ENCODE measurements at places on chromosomes 4 and X. TPM values are rescaled to one million over a fixed set of nuclear protein-coding genes. Genes with fewer than 3 reads are reported as not detected.

RELL1 gene
- 44.9 TPM for total RNA-seq

VEGFD gene
- 0.10 TPM for total RNA-seq

PPAT gene
- 22.7 TPM for total RNA-seq

SH2D1A gene
- total RNA-seq = 58.3 TPM

DNA sequence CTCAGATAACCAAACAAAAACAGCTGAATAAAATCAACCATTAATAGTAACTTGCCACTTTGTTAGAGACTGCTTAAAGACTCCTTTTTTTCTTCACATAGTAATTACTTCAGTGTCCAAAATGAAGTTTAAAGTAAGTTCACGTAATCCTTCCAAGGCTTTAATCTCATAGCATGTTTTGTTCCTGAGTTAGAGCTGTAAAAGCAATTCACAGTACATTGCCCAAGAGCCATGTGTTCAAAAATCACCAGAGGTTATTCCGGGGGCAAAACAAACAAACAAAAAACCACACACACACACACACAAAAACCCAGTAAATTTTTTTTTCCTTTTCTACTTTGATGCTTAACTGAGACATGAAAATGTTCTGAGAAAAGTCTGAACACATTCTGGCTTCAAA is 6.1 kb downstream of the GPR82 start:
- no peak overlapping the region for H3K27ac ChIP-seq
- DNase-seq = no peak
- H3K4me1 ChIP-seq = peaks cover 21% of the 10 kb centered on the region
- peaks cover 7% of the 10 kb centered on the region for H3K36me3 ChIP-seq

DNA sequence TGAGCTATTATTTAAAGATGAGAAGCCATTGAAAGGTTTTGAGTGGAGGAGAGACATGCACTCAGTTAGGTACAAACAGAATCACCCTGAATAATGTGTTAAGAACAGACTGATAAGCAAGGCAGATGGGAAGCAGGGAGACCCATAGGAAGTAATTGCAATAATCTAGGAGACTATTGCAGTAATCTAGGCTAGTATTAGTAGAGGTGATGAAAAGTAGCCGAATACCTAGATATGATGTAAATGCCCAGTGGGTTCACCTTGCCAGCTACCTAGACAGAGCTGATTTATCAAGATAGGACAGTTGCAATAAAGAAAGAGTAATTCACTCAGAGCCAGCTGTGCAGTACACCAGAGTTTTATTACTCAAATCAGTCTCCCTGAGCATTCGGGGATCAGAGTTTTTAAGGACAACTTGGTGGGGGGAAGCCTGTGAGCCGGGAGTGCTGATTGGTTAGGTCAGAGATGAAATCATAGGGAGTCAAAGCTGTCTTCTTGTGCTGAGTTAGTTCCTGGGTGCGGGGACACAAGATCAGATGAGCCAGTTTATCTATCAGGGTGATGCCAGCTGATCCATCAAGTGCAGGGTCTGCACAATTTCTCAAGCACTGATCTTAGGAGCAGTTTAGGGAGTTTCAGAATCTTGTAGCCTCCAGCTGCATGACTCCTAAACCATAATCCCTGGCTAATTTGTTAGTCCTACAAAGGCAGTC is 427.5 kb downstream of the RPA4 start:
- H3K4me3 ChIP-seq = no peak overlapping the region
- no peak for DNase-seq

DNA sequence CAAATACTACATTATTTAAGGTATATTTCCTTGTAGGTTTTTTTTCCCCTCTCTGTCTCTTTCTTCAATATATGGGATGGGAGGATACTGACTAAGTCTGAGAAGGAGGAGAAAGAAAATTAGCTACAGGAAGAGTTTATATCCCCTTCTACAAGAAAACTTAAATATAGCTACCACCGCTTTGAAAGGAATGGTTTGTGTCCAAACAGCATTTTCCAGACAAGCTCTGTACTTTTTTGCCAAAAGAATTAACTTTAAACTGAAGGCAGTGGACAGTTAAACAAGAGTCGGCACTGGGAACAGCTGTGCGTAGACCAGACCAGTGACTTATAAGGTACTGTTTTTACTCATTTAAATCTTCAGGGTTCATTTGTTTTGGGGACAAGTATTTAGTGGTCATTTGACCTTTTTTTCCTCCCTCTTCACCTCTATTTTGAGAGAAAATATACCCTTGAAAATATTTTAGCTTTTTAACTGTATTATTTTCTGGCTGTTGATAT is 303.7 kb downstream of the ARHGAP24 start:
- no peaks in the 10 kb centered on the region for H3K27me3 ChIP-seq
- no peak overlapping the region for H3K4me3 ChIP-seq
- no peaks in the 10 kb centered on the region for H3K36me3 ChIP-seq
- H3K27ac ChIP-seq = no peak overlapping the region

- H3K36me3 ChIP-seq = peaks cover 27% of the 10 kb centered on the region
- no peak overlapping the region for H3K27ac ChIP-seq
- H3K4me3 ChIP-seq = no peak overlapping the region
- H3K27me3 ChIP-seq = no peaks in the 10 kb centered on the region
- DNase-seq = no peak
Observed at GRCh38 chr4:150818661-150819060, 196.4 kb downstream of the LRBA start.

DNA sequence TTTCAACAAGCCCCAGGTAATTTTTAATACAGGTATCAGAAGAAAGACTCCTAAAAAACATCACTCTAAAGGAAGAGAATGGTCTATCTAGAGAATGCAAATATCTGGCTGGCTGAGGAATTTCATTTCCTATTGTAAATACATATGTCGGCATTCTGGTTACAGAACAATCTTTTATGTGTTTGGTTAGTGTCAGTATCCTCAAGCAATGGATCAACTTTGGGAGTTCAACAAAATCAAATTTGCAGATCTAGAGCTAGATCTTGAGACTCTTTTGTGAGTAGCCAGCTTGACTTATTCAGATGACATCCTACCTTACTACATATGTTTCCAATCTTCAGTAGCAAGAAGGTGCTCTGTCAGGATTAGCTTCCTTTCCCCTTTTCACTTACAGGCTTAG is 145.1 kb downstream of the BTC start:
- no peaks in the 10 kb centered on the region for H3K4me1 ChIP-seq
- H3K27ac ChIP-seq = no peak overlapping the region
- no peaks in the 10 kb centered on the region for H3K27me3 ChIP-seq
- no peak for DNase-seq
- H3K4me3 ChIP-seq = no peak overlapping the region

DNA sequence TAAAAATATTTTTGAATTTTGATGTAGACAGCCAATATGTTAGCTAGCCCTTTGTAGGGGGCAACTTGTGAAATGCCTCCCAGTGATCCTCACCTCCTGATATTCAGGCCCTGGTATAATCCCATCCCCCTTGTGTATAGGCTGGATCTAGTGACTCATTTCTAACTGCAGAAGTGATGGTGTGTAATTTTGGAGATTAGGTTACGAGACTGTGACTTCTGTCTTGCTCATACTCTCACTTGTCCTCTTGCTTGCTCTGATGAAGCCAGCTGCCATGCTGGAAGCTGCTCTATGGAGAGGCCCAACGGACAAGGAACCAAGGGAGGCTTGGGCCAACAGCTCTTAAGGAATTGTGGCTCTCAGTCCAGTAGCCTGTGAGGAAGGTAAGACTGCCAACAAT is 61.7 kb downstream of the GPR82 start:
- no peak overlapping the region for H3K27ac ChIP-seq
- peaks cover 16% of the 10 kb centered on the region for H3K36me3 ChIP-seq
- H3K4me1 ChIP-seq = peaks cover 7% of the 10 kb centered on the region
- no peaks in the 10 kb centered on the region for H3K27me3 ChIP-seq
- no peak for DNase-seq

DNA sequence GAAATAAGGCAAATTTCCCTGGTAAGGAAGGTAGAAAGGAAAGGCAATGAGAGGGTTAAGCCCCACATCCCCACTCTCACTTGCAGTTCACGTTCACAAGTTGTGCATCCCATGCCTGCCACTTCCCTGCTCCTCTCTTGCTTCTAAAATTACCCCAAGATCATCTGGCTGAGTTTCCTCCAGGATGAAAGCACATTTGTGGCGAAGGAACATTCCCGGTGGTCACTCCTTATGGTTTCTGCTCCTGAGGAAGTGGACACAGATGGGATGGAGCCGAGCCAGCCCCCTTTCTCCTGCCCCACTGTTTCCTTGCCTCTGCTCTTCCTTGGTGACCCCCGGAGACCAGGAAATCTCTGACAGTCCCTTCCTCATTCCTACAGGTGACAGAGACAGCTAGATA is 37.5 kb downstream of the SPINK2 start:
- no peaks in the 10 kb centered on the region for H3K36me3 ChIP-seq
- no peak for DNase-seq
- no peak overlapping the region for H3K4me3 ChIP-seq
- no peaks in the 10 kb centered on the region for H3K4me1 ChIP-seq
- peaks cover 8% of the 10 kb centered on the region for H3K27me3 ChIP-seq
- H3K27ac ChIP-seq = no peak overlapping the region

- no peak overlapping the region for H3K4me3 ChIP-seq
- DNase-seq = no peak
Observed at GRCh38 chr4:52081216-52081615, 30.1 kb downstream of the SPATA18 start.

DNA sequence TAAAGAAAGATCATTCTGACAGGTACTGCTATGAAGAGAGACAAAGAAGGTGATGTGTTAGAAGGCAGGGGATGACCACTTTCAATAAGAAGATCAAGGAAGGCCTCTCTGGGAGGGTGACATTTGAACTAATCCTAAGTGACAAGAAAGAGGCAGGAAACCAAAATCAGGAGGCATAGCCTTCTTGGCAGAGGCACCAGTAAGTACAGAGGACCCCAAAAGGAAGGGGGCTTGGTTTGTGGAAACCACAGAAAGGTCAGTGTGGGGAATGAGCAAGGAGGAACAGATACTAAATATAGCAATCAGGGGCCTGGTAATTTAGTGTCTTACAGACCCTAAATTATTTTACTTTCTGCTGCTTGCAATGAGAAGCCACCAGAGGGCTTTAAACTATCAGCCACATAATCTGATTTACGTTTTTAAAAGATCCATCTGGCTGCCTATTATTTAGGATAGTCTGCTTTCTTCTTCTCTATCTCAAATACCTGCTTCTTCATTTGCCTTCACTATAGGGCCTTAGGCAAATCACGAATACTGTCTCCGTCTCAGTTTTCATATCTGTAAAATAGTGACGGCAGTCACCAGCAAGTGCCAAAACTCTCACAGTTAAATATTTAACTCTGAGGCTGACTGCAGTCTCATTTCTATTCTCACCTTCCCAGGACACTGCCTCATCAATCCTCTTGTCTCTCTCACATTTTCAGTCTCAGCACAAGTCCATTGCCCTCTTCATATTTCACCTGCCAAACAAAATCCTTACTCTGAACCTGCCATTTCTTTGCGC is 16.7 kb downstream of the NR3C2 start:
- H3K36me3 ChIP-seq = no peaks in the 10 kb centered on the region
- no peaks in the 10 kb centered on the region for H3K27me3 ChIP-seq
- H3K4me3 ChIP-seq = no peak overlapping the region
- DNase-seq = no peak
- H3K4me1 ChIP-seq = peaks cover 13% of the 10 kb centered on the region

DNA sequence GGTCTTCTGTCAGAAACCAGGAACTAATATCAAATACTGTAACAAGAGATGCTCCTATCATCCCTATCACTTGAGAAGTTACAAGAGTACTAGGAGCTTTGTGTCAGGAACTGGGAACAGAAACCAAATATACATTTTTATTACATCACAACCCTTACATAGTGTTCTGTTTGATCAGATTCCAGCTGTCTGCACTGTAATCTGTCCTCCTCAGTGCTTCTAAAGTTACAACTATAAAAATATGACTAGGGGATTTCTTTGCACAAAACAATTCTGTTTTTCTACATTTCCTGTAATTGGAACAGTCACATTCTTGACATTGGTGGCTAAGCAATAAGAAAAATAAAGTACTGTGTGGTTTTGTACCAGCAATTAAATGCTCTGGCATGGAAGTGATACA is 686.0 kb downstream of the PDHA2 start:
- no peaks in the 10 kb centered on the region for H3K4me1 ChIP-seq
- H3K4me3 ChIP-seq = no peak overlapping the region
- H3K36me3 ChIP-seq = no peaks in the 10 kb centered on the region
- DNase-seq = no peak
- H3K27me3 ChIP-seq = no peaks in the 10 kb centered on the region
- H3K27ac ChIP-seq = no peak overlapping the region

- DNase-seq = no peak
- no peaks in the 10 kb centered on the region for H3K27me3 ChIP-seq
- H3K27ac ChIP-seq = no peak overlapping the region
Observed at GRCh38 chrX:97294041-97294440, 410.3 kb downstream of the RPA4 start.

DNA sequence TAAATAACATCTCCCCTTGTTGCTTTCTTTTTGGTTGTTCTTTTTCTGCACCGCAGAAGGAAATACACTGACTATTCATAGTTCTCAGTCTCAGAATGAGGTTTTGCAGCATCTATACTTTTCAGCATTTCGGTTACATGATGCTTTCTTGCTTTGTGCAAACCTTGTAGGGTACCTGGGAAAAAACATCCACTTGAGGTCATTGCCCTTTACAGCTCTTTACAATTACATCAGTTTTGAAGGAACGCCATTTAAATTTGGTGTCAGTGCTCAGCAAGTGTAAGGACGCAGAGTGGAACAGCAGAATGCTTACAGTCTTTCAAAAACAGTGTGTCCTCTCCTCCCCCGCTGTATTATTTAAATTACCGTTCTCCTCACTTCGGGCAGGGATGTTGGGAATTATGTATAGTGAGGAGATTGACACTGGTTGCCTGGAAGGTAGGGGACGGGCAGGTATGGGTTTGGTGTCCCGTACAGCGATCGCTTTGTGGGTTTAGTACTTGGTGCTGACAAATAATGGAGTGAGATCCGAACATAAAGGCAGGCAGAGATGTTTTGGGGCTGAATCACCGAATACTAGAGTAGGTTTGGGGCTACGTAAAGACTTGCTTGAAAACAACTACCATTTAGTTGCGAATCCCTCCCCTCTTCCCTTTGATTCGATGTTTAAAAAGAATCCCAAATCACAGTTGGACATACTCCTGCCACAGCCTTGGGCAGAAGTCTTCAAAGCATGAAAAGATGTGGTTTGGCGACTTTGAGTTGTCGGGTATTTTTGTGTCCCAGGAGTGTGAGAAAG is 2.0 kb upstream of the NKX3-2 start:
- no peak for DNase-seq
- peaks cover 16% of the 10 kb centered on the region for H3K36me3 ChIP-seq
- H3K4me3 ChIP-seq = peak overlapping the region; percentile 55
- peaks cover 64% of the 10 kb centered on the region for H3K27me3 ChIP-seq
- no peak overlapping the region for H3K27ac ChIP-seq

- DNase-seq = no peak
- no peaks in the 10 kb centered on the region for H3K4me1 ChIP-seq
- H3K27ac ChIP-seq = no peak overlapping the region
Observed at GRCh38 chr4:72613959-72614358, 44.9 kb upstream of the ADAMTS3 start.

DNA sequence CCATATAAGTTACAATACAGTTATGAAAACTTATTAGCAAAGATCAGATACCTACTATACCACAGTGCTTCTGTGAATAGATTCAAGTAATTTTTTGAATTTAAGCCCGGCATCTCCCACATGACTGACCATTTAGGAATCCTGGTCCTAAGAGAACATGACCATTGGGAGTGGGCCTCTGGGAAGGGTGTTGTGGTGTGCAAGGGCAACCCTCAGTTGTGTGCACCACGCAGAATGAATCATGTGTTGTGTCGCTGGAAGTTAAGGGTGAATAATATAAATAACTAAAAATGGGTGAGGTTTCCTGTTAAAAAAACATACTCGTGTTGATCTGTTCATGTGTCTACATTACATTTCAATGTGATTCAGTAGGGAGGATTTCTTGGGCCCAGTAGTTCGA is 15.5 kb downstream of the CPE start:
- H3K27ac ChIP-seq = no peak overlapping the region
- H3K27me3 ChIP-seq = peaks cover 18% of the 10 kb centered on the region
- H3K36me3 ChIP-seq = no peaks in the 10 kb centered on the region
- no peaks in the 10 kb centered on the region for H3K4me1 ChIP-seq
